Skeletal muscle tissue (tissue), 5 donors: ENCODE measurements at places on chromosomes 1 and 21. TPM values are rescaled to one million over a fixed set of nuclear protein-coding genes. Genes with fewer than 3 reads are reported as not detected.

The COL24A1 gene
- 3.7 TPM for total RNA-seq

The CD1D gene
- 1.0 TPM for total RNA-seq

The AMY1A gene
- total RNA-seq: not detected

The TRPM2 gene
- 1.6 TPM for total RNA-seq

The PDC gene
- not detected for total RNA-seq

The FCRL4 gene
- not detected for total RNA-seq

The CA6 gene
- not detected for total RNA-seq

The PWP2 gene
- total RNA-seq: 7.3 TPM

The NDUFV3 gene
- 45.9 TPM for total RNA-seq

The TFAP2E gene
- total RNA-seq: 0.52 TPM

The LENEP gene
- not detected for total RNA-seq

The SYPL2 gene
- total RNA-seq: 38.6 TPM

The LINGO4 gene
- total RNA-seq: under 0.01 TPM

The PADI6 gene
- not detected for total RNA-seq

The MCOLN3 gene
- total RNA-seq: 0.52 TPM

The MROH7 gene
- 1.6 TPM for total RNA-seq

The INSRR gene
- 0.52 TPM for total RNA-seq

The ICOSLG gene
- total RNA-seq: 2.6 TPM

The ZBED6 gene
- total RNA-seq: 11.0 TPM

The ADCY10 gene
- total RNA-seq: under 0.01 TPM

The TNFRSF4 gene
- total RNA-seq: 0.52 TPM

The LAMB3 gene
- 0.52 TPM for total RNA-seq

The CRP gene
- not detected for total RNA-seq

The SDCCAG8 gene
- total RNA-seq: 71.5 TPM

The DNASE2B gene
- total RNA-seq: not detected

The HPCA gene
- total RNA-seq: not detected

The MTARC2 gene
- 10.4 TPM for total RNA-seq

The INAVA gene
- 0.52 TPM for total RNA-seq

The FBLIM1 gene
- total RNA-seq: 7.3 TPM

The LCE1D gene
- not detected for total RNA-seq

The IFI44L gene
- total RNA-seq: 7.3 TPM

The KIF17 gene
- 3.7 TPM for total RNA-seq

The PLOD1 gene
- 97.6 TPM for total RNA-seq

The PODN gene
- total RNA-seq: 3.7 TPM

The BSND gene
- total RNA-seq: not detected

The GJC2 gene
- total RNA-seq: 1.6 TPM

The DIP2A gene
- 23.5 TPM for total RNA-seq

The PTPRU gene
- total RNA-seq: 27.1 TPM

The GPR25 gene
- total RNA-seq: not detected

The SPRR2F gene
- total RNA-seq: not detected

The NTNG1 gene
- total RNA-seq: 8.4 TPM

The LPAR3 gene
- total RNA-seq: under 0.01 TPM

The SPATA45 gene
- total RNA-seq: 1.6 TPM

The SPATA21 gene
- not detected for total RNA-seq

The ATF6 gene
- 14.6 TPM for total RNA-seq

The PTGER3 gene
- total RNA-seq: 2.6 TPM

The B4GALT2 gene
- 29.7 TPM for total RNA-seq

The EFNA1 gene
- total RNA-seq: 13.0 TPM
